ENCODE measurements at places on chromosomes 16 and 17. TPM values are rescaled to one million over a fixed set of nuclear protein-coding genes. Genes with fewer than 3 reads are reported as not detected.
A peak's percentile ranks its signal among the peaks of the same experiment; 100 is the strongest.

Gene NTN1
- 8.7 TPM for polyA plus RNA-seq

Gene ST6GALNAC2
- polyA plus RNA-seq = 0.52 TPM

Gene GJD3
- 0.48 TPM for polyA plus RNA-seq

Gene ABCA8
- 16.5 TPM for polyA plus RNA-seq

Gene SLC5A2
- polyA plus RNA-seq = 0.93 TPM

Gene METRNL
- polyA plus RNA-seq = 9.0 TPM

Gene GINS2
- polyA plus RNA-seq = 0.69 TPM

Gene KRT36
- polyA plus RNA-seq = not detected

DNA sequence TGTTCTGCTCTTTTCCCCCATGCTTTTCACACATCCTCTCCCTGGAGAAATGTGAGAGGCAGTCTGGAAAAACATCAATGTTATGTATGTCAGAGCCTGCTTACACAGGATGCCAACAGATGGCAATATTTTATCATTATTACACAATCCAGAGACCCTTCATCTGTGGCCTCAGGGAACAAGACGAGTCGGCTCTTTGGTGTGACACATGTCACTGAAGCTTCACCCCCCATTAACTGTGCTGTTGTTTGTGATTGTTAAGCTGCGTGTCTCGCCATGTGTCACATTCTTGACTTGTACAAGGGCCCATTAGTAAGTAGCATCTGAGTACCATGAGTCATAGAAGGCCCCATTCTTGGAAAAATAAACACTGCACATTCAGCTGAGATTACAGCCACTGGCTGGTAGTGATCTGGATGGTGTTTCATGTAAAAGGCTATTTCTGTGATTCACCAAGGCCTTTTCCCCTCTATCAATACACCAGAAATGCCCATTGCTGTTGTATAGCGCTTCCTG lies 682.1 kb upstream of the SOX9 start:
- DNase-seq = no peak

DNA sequence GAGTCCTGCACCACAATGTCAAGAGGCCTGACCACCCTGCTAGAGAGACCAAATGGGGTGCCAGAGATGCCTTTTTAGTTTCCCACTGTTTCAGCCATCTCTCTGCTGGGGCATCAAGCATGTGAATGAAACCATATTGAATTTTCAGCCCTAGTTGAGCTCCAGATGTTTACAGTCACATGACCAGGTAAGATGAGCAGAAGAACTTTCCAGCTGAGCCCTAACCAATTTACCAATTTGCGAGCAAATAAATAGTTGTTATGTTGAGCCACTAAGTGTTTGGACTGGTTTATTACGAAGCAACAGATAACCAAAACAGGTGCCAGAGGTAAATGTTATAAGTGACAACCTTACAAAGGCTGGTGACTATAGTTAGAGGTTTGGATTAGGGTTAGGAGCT lies 209.1 kb upstream of the CCL2 start:
- no peak for DNase-seq

GRCh38 chr17:73827627-73828291 lies 183.5 kb upstream of the SDK2 start:
- DNase-seq = no peak

DNA sequence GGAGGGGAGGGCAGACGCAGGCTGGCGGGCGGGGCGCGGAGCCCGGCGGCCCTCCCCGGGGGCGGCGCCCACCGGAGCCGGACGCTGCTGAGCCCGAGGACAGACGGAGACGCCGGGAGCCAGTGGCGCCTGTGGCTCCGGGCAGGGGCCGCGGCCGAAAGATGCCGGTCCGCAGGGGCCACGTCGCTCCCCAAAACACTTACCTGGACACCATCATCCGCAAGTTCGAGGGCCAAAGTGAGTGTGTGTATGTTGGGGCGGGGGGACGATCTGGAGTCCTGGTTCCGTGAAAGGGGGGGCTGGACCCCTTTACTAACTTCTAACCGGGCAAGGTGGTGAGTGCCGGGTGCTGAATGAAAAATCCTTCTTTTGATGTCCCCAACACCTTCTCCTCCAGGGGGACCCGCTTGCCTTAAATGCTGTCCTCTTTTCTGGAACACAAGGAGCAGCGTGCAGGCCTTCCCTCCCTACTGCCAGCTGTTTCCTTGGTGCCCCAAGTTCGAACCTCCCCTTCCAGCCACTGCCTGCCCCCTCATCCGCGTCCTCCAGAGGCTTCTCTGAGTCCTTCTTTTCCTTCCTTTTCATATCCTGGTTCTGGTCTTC lies at the start of gene KCNH6:
TSS of gene KCNH6 (plus strand) at position 106 of the 603 bp plus-strand sequence. CDS start at position 162, 56 bp downstream.
- no peak for DNase-seq

- no peak for DNase-seq
These were observed 159.1 kb upstream of the PLCG2 start for GRCh38 chr16:81620029-81620428.

DNA sequence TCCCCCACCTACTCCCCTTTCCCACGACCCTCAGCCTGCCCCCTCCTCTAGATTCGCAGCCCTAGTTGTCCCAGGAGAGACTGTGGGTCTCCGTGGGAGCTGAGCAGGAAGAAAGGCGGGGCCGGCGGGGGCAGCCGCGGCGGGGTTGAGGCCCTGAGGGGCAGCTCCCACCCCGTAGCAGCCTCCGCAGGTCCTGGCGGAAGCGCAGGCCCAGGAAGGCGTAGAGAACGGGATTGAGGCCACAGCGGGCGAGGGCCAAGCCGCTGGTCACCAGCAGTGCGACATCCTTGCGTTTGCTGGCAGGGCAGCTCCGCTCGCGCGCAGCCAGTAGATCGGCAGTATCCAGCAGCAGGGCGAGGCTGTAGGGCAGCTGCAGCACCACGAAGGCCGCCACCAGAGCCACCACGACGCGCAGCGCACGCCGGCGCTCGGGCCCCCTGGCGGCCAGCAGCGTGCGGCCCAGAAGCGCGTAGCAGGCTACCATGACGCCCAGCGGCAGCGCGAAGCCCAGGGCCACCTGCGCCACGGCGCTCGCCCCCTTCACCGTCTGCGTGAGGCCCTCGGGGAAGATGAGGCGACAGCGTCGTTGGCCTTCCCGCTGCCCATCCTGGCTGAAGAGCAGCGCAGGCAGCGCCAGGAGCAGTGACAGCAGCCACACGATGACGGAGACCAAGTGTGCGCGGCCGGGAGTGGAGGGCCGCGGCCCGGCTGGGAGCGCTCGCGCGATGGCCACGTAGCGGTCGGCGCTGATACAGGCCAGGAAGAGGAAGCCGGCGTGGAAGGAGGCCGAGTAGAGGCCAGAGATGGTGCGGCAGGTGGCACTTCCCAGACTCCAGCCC lies 1.9 kb downstream of the CCR10 start:
- peak; percentile 86 for DNase-seq

GRCh38 chr16:46836534-46837530 lies 5.9 kb upstream of the C16orf87 start:
- no peak for DNase-seq

DNA sequence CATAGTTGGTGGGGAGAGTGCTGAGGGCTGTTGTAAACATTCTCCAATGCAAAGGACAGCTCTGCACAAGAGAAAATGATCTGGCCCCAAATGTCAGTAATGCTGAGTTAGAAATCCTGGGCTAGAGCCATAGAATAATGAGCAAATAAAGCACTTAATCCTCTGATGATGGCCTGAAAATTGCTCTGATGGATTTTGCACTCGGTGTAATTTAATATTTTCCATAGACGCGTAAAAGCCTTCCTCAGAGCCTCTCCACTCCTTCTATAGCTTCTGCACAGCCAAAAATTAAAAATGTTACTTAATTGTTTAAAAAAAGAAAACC lies 23.7 kb downstream of the FAM20A start:
- no peak for DNase-seq

DNA sequence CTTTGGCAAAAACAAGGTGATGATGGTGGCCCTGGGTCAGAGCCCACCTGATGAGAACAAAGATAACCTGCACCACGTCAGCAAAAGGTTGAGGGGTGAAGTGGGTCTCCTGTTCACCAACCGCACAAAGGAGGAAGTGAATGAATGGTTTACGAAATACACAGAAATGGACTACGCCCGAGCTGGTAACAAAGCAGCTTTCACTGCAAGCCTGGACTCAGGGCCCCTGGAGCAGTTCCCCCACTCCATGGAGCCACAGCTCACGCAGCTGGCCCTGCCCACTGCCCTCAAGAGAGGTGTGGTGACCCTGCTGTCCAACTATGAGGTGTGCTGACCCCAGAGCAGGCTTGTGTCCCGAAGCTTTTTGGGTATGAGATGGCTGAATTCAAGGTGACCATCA lies 29.7 kb upstream of the DLX4 start:
- DNase-seq = no peak

DNA sequence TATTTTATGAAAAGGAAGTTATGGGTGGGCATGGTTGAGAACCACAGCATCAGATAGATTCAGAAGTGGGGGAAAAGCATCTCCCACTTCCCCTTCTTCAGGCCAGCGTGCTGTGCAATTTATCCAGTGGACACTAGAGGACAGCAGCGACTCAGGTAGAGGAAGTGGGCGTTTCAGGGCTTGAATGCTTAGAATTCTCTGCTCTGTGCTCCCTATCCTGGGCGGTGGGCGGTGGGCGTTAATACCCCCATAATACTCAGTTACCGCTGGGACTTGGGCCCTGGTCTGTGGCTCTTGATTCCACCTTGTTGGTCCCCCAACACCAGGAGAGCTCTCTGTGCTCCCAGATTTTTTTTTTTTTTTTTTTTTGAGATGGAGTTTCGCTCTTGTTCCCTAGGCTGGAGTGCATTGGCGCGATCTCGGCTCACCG lies 3.7 kb upstream of the LYZL6 start:
- peak; percentile 46 for DNase-seq

DNA sequence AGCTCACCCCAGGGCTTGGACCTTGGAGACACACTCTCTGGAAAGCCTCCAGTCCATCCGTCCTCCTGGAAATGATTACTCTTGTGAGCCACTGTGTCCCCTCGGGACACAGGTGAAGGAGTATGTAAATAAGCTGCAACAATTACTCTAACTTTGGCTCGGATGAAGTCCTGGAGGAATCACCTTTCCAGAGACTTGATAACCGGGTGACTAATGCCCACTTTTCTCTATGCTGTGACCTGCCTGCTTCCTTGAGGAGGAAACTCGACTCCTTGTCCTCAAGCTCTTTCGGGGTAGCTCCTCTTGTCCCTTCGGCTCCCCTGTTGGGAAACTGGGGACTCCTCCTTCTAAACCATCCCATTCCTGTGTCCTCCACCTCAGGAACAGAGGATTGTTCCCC lies at the start of gene OR1A1:
TSS of gene OR1A1 (plus strand) at position 301 of the 400 bp plus-strand sequence. CDS start 7,954 bp downstream, outside the sequence.
- DNase-seq = no peak

DNA sequence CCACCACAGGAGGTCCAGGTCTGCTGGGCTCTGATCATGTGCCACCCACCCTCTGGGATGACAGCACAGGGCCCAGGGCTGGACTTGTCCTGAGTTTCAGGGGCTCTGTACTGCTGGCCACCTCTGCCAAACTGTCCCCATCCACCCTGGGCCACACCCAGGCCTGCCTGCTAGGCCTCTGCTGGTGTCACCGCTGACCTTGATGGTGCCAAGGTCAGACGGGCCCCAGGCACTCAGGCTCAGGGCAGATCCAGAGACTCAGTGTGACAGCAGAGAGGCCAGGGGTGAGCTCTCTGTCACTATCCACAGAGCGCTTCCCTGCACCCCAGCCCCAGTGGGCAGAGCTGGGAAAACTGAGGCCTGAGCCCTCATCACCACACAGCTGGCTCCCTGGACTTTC lies 75.6 kb downstream of the RMI2 start:
- DNase-seq = no peak

Data from liver (tissue), 10 donors.